ENCODE measurements at places on chromosomes 2 and 18. TPM values are rescaled to one million over a fixed set of nuclear protein-coding genes. Genes with fewer than 3 reads are reported as not detected.

GRCh38 chr2:180520921-180521581, 459.4 kb upstream of the UBE2E3 start:
- no peak overlapping the region for H3K4me3 ChIP-seq
- H3K27me3 ChIP-seq: no peaks in the 10 kb centered on the region
- no peaks in the 10 kb centered on the region for H3K36me3 ChIP-seq

GRCh38 chr2:219513787-219514186, 495 bp upstream of the ASIC4 start:
- DNase-seq: no peak
- no peaks in the 10 kb centered on the region for H3K36me3 ChIP-seq
- no peak overlapping the region for H3K27ac ChIP-seq
- H3K4me3 ChIP-seq: no peak overlapping the region
- H3K4me1 ChIP-seq: peaks cover 39% of the 10 kb centered on the region
- H3K27me3 ChIP-seq: peaks cover 5% of the 10 kb centered on the region

NLRC4 gene
- total RNA-seq: 0.44 TPM

GCKR gene
- total RNA-seq: 0.21 TPM

Measured in esophagus squamous epithelium (tissue), 5 donors.